Activated B cell treated with CpG ODN at 0.5 μM for 24 hours (primary cell): ENCODE measurements at places on chromosomes 2 and 18.

DNA sequence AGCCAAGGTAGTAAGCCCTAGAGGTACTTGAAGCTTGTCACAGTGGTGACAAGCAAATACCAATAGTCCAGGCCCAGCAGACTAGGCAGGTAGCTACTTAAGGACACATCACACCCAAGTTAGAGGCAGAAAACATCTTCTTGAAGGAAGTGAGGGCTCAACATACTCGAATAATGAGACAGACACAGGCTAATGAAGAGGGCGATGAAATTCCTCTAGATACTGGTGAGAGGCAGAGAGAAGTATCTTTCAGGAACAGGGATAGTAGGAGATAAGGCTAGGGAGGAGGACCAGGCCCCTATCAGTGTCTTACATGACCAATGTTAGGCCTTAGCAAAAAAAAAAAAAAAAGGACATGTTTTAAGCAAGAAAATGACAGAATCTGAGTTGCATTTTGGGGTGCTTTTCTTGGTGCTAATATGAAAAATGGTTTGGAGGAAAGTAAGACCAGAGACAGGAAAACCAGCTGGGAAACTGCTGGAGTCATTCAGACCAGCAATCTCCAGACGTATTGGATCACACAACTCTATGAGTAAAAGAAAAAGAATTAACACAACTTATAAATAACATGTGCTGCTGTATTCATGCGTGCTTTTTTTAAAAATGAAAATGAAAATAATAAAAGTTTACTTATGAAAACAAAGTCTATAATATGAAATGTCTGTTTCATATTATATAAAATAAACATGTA, 37.7 kb downstream of the COBLL1 start:
- peaks cover 9% of the 10 kb centered on the region for H3K36me3 ChIP-seq
- no peaks in the 10 kb centered on the region for H3K27me3 ChIP-seq
- H3K4me1 ChIP-seq = peaks cover 33% of the 10 kb centered on the region
- no peak for DNase-seq
- H3K4me3 ChIP-seq = no peak overlapping the region

DNA sequence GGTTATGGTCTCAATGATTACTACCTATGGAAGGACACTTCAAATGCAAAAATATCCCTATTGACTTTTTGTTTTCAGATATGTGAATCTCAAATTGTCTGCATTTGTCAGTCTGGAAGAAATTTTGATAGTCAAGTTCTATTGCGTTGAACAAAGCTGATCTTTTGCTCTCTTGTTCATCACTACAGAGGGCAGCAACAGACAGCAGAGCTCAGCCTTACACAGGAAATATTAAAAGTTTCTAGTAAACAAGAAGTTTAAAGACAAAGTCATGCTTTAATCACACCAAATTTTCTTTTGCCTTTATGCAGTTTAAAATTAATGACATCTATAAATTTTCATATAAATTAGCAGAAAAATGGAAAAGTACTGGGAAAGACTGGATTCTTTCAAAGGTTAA, 617.5 kb downstream of the NR4A2 start:
- H3K27ac ChIP-seq = no peak overlapping the region
- no peaks in the 10 kb centered on the region for H3K27me3 ChIP-seq
- DNase-seq = no peak
- H3K4me1 ChIP-seq = no peaks in the 10 kb centered on the region

DNA sequence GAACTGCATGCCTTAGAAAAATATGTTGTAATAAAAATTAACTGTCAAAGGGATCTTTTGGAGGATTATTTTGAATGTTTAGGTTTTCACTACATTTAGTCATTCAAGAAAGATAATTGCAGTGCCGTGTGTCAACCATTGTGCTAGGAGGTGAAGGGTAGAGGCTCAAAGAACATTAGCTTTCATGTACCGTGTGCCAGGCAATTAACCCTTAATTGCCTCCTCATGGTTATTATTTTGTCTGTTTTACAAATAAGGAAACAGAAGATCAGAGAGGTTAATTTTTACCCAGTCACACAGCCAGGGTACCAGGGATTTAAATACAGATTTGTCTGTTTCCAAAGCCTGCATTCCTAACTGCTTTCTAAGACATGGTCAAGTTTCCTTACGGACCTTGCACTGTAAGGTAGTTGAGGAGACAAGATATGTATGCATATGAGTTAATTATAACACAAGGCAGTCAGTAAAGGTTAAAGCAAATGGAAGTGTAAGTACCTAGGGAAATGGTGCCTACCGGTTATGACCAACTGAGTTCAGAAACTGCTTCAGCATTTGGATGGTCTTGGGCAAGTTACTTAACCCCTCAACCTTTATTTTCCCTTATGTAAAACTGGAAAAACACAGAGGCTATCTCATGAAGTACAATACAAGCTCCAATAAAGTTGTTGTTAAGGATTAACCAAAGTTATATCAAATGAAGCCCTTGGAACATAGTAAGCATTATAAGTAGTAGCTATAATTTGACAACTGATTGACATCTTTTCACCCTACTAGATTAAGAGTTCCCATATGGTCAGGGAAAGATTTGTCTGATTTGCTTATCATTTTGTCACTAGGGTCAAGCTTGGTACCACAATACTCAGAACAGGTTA, 434.9 kb downstream of the MBD2 start:
- no peaks in the 10 kb centered on the region for H3K27me3 ChIP-seq
- no peaks in the 10 kb centered on the region for H3K4me1 ChIP-seq
- DNase-seq = no peak
- H3K4me3 ChIP-seq = no peak overlapping the region
- H3K27ac ChIP-seq = no peak overlapping the region

- H3K4me3 ChIP-seq = no peak overlapping the region
- no peak for DNase-seq
These were observed 37.1 kb downstream of the GPR45 start for GRCh38 chr2:105278654-105279053.

DNA sequence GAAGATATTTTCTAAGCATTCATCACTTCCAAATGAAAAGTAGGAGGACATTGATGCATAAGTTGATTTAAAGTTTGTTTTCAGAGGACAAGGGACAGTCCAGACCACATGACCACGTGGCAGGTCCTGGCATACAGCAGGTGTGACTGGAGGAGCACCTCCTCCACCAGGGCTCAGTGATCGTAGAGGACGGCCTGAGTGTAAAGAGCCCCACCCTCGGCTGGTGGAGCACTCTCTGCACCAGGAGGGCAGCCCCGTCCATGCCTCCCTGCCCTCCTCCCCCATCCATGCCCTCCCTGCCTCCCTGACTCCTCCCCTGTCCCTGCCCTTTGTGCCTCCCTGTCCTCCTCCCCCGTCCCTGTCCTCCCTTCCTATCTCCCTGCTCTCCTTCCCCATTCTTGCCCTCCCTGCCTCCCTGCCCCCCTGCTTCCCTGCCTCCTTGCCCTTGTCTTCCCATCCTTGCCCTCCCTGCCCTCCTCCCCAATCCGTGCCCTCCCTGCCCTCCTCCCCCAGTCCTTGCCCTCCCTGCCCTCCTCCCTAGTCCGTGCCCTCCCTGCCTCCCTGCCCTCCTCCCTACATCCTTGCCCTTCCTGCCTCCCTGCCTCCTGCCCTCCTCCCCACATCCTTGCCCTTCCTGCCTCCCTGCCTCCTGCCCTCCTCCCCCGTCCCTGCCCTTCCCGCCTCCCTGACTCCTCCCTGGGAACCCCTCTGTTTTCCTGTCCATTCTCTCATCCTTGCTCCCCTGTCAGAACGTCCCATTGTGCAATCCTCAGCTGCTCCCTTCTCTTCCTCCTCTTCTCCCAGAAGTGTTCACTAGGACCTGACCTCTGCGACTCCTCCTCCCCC, 47.9 kb downstream of the ANKMY1 start:
- DNase-seq = no peak
- H3K4me1 ChIP-seq = peaks cover 17% of the 10 kb centered on the region
- peaks cover 28% of the 10 kb centered on the region for H3K36me3 ChIP-seq
- H3K27ac ChIP-seq = no peak overlapping the region
- H3K4me3 ChIP-seq = no peak overlapping the region

- no peaks in the 10 kb centered on the region for H3K27me3 ChIP-seq
- DNase-seq = peak; percentile 53
- no peaks in the 10 kb centered on the region for H3K36me3 ChIP-seq
These were observed 33.9 kb downstream of the BMP10 start for GRCh38 chr2:68837164-68837860.

GRCh38 chr18:56511996-56512395, 126.4 kb downstream of the TXNL1 start:
- no peak overlapping the region for H3K4me3 ChIP-seq
- H3K27ac ChIP-seq = peak overlapping the region; percentile 9
- H3K27me3 ChIP-seq = no peaks in the 10 kb centered on the region
- H3K36me3 ChIP-seq = no peaks in the 10 kb centered on the region

DNA sequence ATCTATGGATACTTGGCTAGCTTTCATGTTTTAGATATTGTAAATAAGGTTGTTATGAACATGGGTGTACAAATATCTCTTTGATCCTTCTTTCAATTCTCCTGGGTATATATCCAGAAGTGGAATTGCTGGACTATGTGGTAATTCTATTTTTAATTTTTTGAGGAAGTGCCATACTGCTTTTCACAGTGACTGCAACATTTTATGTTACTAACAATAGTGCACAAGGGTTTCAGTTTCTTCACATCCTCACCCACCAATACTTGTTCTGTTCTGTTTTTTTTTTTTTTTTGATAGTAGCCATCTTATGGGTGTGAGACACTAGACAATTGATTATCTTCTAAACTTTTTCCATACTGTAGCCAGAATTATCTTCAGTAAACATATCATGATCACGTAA, 17.3 kb upstream of the NEUROD1 start:
- H3K27me3 ChIP-seq = peaks cover 17% of the 10 kb centered on the region
- H3K27ac ChIP-seq = no peak overlapping the region
- DNase-seq = no peak
- no peaks in the 10 kb centered on the region for H3K36me3 ChIP-seq
- no peaks in the 10 kb centered on the region for H3K4me1 ChIP-seq

DNA sequence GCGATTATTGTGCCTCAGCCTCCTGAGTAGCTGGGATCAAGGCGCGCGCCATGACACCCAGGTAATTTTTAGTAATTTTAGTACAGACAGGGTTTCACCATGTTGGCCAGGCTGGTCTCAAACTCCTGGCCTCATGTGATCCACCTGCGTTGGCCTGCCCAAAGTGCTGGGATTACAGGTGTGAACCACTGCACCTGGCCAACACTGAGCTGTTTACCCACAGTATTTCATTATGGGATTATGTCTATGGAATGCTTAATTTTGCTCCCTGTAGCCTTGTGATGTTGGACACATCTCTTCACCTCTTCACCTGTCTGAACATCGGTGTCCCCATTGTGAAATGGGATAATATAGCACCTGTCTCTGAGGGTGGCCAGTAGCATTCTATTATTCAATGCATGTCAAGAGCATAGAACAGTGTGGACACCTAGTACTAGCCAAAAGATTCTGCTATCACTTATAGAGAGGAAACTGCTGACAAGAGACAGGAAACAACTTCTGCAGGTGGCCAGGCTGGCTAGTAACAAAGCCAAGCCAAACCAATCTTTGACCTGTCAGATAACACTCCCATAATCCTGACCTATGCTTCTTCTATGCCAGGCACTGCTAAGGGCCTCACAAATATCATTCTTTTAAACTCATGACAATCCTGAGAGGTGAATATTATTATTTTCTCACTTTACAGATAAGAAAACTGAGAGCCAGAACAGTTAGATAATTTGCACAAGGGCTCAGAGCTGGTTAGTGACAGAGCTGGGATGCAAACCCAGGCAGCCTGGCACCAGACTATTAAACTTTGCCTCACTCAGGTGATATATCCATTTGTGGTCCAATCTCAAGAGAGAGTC, 29.4 kb upstream of the REEP1 start:
- peaks cover 8% of the 10 kb centered on the region for H3K4me1 ChIP-seq
- DNase-seq = no peak
- no peaks in the 10 kb centered on the region for H3K27me3 ChIP-seq
- H3K4me3 ChIP-seq = no peak overlapping the region

- H3K36me3 ChIP-seq = no peaks in the 10 kb centered on the region
- no peaks in the 10 kb centered on the region for H3K27me3 ChIP-seq
- no peak overlapping the region for H3K4me3 ChIP-seq
- DNase-seq = no peak
- H3K27ac ChIP-seq = no peak overlapping the region
- H3K4me1 ChIP-seq = no peaks in the 10 kb centered on the region
These were observed 142.9 kb downstream of the ASB1 start for GRCh38 chr2:238569507-238570195.

DNA sequence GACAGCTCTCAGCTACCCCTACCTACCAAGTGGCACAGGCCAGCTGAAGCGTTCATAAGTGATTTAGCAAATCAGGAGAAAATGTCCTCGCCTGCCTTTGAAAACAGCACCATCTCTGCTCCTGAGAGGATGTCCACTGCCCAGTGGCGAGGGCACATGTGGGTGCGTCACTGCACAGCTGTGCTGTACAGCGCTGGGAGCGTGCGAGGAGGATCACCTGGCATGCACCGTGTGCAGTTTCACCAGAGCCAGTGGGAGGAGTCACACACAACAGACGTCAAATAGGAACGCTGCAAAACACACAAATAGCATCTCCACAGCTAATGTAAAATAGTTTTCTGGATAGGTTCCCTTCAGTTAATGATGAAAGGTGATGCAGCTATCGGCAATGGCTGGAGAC, 154.1 kb downstream of the HDAC4 start:
- H3K27me3 ChIP-seq = peaks cover 4% of the 10 kb centered on the region
- peaks cover 3% of the 10 kb centered on the region for H3K4me1 ChIP-seq
- no peak overlapping the region for H3K27ac ChIP-seq
- no peak for DNase-seq
- H3K36me3 ChIP-seq = no peaks in the 10 kb centered on the region
- H3K4me3 ChIP-seq = no peak overlapping the region

DNA sequence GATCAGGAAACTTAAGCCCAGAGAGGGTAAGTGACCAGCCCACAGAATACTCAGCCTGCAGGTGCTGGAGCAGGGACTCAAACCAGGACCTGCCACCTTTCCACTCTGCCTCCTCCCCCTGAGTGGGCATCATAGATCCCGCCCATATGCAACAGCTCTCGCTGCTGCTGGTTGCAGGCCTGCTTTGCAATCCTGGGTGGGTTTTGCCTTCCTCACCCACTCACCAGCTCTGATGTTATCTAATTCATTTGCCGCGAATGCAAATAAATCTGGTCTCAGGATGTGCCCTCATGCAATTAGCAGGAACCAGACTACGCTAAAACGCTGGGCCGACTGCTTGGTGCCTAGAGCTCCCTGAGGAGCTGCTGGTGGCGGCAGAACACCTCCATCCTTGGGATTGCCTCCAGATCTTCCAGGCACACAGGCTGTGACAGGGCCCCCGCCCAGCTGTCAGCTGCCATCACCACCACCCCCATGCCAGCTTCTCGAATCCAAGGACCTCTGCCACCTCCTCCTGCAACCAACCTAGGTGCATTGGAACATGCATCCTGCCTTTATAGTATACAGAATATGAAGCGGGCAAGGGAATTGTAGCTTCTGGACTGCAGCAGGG, 28.8 kb downstream of the CNGA3 start:
- H3K36me3 ChIP-seq = no peaks in the 10 kb centered on the region
- no peaks in the 10 kb centered on the region for H3K4me1 ChIP-seq
- H3K27me3 ChIP-seq = peaks cover 35% of the 10 kb centered on the region
- DNase-seq = no peak
